Neural progenitor cell (in vitro differentiated cells): ENCODE measurements at places on chromosomes 3 and 15. TPM values are rescaled to one million over a fixed set of nuclear protein-coding genes. Genes with fewer than 3 reads are reported as not detected.

Gene AMIGO3
- 2.6 TPM in 1 of 2 replicates, not detected in the other for total RNA-seq

Gene MUC20
- total RNA-seq, result 0.17 TPM in 1 of 2 replicates, not detected in the other

Gene ACTL6A
- 139 and 155 TPM in 2 replicates for total RNA-seq

Gene SPTBN5
- 0.15 TPM in 1 of 2 replicates, not detected in the other for total RNA-seq

Gene MKRN3
- total RNA-seq, result 0.37 TPM in 1 of 2 replicates, not detected in the other

Gene GABRA5
- 3.0 and 4.4 TPM in 2 replicates for total RNA-seq

Gene KCNAB1
- total RNA-seq, result 0.15 and 0.24 TPM in 2 replicates

Gene CASR
- not detected in 2 replicates for total RNA-seq

Gene XCR1
- not detected in 2 replicates for total RNA-seq

Gene ALS2CL
- total RNA-seq, result 0.71 and 1.3 TPM in 2 replicates

Gene ALAS1
- 35.0 and 54.9 TPM in 2 replicates for total RNA-seq

Gene PLCB2
- 0.56 and 2.1 TPM in 2 replicates for total RNA-seq

Gene RARRES1
- 0.21 and 0.62 TPM in 2 replicates for total RNA-seq

Gene OIP5
- total RNA-seq, result 70.2 and 80.9 TPM in 2 replicates

Gene SCN5A
- 3.9 and 4.6 TPM in 2 replicates for total RNA-seq

Gene SNTN
- total RNA-seq, result 0.65 TPM in 1 of 2 replicates, not detected in the other

Gene MYO1E
- 39.9 and 49.7 TPM in 2 replicates for total RNA-seq

Gene HGD
- 0.28 TPM in 1 of 2 replicates, not detected in the other for total RNA-seq

Gene INSYN1
- total RNA-seq, result 0.17 and 1.1 TPM in 2 replicates

Gene LRRN1
- total RNA-seq, result 57.9 and 68.8 TPM in 2 replicates

Gene GOLGA6L25
- total RNA-seq, result not detected in 2 replicates

Gene ILDR1
- total RNA-seq, result 0.07 and 0.22 TPM in 2 replicates

Gene GP5
- 0.03 TPM in 1 of 2 replicates, not detected in the other for total RNA-seq

Gene CRTC3
- total RNA-seq, result 4.9 and 7.4 TPM in 2 replicates

Gene GTF2A2
- total RNA-seq, result 57.9 and 83.1 TPM in 2 replicates

Gene GOLGA8T
- total RNA-seq, result not detected in 2 replicates

Gene MCTP2
- total RNA-seq, result 0.17 and 0.56 TPM in 2 replicates

Gene PIF1
- total RNA-seq, result 50.8 and 111 TPM in 2 replicates

Gene CPLX3
- total RNA-seq, result not detected in 2 replicates

Gene XIRP1
- total RNA-seq, result not detected in 2 replicates

Gene TP53BP1
- 66.5 and 73.5 TPM in 2 replicates for total RNA-seq

Gene KIF23
- 115 and 193 TPM in 2 replicates for total RNA-seq

Gene STARD9
- 11.9 and 17.0 TPM in 2 replicates for total RNA-seq

Gene ZNF662
- not detected in 2 replicates for total RNA-seq

Gene MINDY2
- total RNA-seq, result 15.4 and 25.0 TPM in 2 replicates

Gene GOLGA8R
- not detected in 2 replicates for total RNA-seq

Gene GPR160
- 4.3 and 6.0 TPM in 2 replicates for total RNA-seq

Gene MESP2
- total RNA-seq, result 0.19 TPM in 1 of 2 replicates, not detected in the other

Gene CCR4
- not detected in 2 replicates for total RNA-seq

Gene NPAP1
- 0.06 TPM in 1 of 2 replicates, not detected in the other for total RNA-seq

Gene TRIM69
- 0.46 and 0.51 TPM in 2 replicates for total RNA-seq

Gene PLCL2
- total RNA-seq, result 23.7 and 26.4 TPM in 2 replicates

Gene C15orf61
- 3.5 and 4.1 TPM in 2 replicates for total RNA-seq

Gene FHIT
- 3.2 and 5.7 TPM in 2 replicates for total RNA-seq

Gene NCK1
- 28.3 and 46.5 TPM in 2 replicates for total RNA-seq

Gene P2RY14
- not detected in 2 replicates for total RNA-seq

Gene IL17RE
- total RNA-seq, result 0.56 TPM in 1 of 2 replicates, not detected in the other
